Bronchial epithelial cell (primary cell): ENCODE measurements at places on chromosomes 1 and 21. TPM values are rescaled to one million over a fixed set of nuclear protein-coding genes. Genes with fewer than 3 reads are reported as not detected.

DNA sequence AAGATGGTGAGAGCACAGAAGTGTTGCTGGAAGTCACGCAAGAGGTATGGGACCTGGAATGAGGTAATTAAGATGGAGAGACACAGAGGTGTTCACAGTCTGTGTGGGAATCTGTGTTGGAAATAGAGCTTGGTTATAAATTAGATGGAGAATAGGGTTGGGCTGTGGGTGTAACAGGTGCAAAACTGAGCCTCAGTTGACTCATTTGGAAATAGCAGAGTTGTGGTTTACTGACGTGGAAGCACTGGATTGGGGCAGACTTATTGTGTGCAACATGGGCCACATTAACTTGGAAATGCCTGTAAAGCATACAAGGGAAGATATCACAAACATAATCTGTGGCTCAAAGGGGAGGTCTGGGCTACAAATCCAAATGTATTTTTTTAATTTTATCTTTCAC lies 13.0 kb downstream of the CAMSAP2 start:
- no peak for DNase-seq

- DNase-seq = no peak
These were observed 564.4 kb downstream of the MATN1 start for GRCh38 chr1:30159015-30159414.

DNA sequence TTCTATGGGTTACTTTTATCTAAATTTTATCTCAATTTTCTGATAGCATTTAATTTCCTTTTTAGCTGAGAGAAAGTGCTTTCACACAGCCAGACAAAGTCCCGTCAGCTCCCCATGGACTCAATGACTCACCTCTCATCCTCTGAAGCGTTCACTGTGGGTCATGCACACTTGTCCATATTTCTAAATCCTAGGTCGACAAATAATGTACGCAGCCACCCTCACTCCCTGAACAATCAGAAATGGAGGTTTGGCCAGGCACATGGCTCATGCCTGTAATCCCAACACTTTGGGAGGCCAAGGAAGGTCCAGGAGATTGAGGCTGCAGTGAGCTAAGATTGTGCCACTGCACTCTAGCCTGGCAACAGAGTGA lies 42.4 kb upstream of the COA6 start:
- no peak for DNase-seq

GRCh38 chr1:36961062-36961615 lies 73.2 kb downstream of the GRIK3 start:
- no peak for DNase-seq

DNA sequence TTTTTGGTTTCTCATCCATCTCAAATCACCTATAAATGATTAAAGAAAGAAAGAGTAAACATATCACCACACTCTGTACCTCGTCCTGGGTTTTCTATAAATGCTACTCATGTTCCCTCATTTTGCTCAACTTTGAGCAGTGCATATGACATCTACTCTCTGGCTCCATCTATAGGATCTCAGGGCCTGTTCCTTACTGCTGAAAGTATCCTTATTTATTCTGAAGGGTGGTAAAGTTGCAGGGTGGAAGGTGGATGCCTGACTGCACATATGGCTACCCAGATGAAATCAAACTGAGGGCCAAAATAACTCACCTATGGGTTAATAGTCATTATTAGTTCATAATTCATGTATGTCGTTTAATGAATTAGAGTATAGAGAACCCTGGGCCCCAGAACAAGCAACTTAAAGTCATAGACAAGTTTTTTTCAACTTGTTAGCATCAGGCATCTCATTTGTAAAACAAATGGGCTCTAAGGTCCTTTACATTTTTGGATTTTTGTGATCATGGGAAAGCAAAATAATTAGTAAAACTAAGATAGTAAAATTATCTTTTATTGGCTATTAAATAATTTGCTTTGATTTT lies 46.5 kb downstream of the NCF2 start:
- peak; percentile 77 for DNase-seq

- no peak for DNase-seq
These were observed 82.5 kb downstream of the PDE9A start for GRCh38 chr21:42735944-42736343.

DENND2D gene
- total RNA-seq = 23.7 and 24.3 TPM in 2 replicates

DNA sequence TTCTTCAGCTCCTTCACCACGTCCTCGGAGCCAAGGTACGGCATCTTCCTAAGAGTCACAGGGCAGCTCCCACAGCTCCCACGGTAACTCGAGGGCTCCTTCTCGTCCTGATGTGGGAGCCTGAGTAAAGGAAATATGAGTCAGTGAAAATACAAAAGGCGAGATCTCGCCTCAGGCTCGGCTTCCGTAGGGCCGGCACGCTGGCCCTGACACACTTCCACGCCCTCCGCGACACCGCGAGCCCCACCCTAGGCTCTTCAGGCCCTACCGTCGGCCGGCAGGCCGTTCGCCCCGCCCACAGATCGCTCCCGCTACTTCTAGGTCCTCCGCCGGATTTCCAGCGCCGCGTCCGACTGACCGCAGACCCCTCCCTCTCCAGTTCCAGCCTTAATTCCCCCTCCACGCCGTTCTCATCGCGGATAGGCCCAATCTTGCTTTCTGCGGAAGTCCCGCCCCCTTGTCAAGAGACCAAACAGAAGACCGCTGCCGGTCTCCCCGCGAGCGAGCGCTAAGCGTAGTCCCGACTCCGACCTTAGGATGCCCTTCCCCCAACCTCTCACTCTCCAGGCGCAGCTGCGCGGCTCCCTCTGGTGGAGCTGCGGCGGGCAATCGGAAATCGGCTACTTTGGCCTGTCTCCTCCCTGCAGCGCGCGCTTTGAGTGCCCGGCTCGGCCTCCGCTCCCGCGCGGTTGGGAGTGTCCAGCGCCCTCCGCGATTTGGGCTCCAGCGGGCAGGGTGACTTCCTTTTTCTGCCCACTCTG lies at the start of the genes AP4B1 and DCLRE1B:
AP4B1 (minus strand) TSS at position 126 of the 761 bp plus-strand sequence; CDS start at position 44, 82 bp downstream.
DCLRE1B (plus strand) TSS at position 653 of the 761 bp plus-strand sequence. CDS start 261 bp downstream, outside the sequence.
- peak; percentile 98 for DNase-seq

DNA sequence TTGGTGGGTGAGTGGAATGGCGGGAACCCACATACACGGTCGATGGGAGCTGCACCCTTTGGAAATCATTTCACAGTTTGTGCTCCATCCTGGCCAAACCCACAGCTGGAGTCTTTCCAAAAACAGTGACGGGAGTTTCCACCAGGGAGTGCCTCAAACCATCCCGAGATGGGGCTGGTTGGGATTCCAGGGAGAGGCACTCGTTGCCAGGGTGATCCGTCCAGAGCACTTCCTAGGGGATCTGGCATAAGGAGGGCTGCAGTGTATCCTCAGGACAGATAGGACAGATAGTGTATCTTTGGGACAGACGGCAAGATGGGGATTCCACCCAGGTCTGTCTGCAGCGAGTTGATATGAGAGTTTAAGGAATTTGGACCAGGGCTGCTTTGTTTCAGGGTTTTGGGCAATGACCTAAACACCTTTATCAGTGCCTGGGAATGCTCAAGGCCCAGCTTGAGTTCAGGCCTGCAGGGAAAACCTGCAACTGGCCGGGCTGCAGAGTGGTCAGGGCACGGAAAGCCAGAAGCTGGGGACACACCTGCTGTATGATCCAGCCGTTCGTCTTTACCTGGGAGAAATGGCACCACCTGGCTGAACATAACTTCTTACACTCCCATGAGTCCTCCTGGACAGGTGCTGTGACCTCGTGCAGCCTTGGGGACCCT lies 3.4 kb upstream of the POFUT2 start:
- no peak for DNase-seq

CFHR5 gene
- total RNA-seq = not detected in 2 replicates

DNA sequence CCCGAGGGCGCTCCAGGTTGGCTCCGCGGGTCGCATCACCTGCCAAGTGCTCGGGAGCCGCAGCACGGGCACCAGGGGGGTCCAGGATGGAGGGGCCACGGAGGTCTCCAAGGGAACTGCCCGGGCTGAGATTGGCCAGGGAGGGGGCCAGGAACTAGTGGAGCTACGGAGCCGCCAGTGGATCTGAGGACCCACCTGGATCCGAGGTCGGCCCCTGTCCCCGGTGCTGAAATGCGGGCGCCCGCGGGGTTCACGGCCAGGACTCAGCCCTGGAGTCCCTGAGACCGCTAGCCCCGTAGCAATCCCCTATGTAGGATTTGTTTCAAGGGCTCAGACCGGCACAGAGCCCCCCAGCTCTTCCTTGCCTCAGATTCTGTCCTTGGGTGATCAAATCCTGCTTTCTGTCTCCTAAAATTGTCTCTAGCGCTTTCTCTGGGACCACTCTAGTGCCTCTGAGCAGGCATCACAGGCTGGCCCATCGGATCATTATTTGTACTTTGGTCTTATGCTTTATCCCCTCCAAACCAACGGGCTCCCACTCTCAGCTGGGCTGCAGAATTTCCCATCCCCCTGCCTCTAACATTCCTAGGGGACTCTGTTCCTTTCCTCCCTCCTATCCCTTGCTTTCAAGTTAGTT lies 27.3 kb downstream of the KIAA2013 start:
- no peak for DNase-seq

GUCA2A gene
- not detected in 2 replicates for total RNA-seq

AURKAIP1 gene
- total RNA-seq = 93.5 and 128 TPM in 2 replicates

LCK gene
- 0.26 TPM in 1 of 2 replicates, not detected in the other for total RNA-seq

CDK18 gene
- total RNA-seq = 1.8 and 2.2 TPM in 2 replicates

- DNase-seq = peak; percentile 17
These were observed 16.5 kb downstream of the KRTAP19-1 start for GRCh38 chr21:30463713-30464112.

- DNase-seq = no peak
These were observed 49.4 kb upstream of the PARP1 start for GRCh38 chr1:226457307-226457712.

GRCh38 chr1:205633421-205633976 lies 1.7 kb upstream of the ELK4 start:
- peak; percentile 74 for DNase-seq

GRCh38 chr1:117586747-117587498 lies 18.9 kb upstream of the TENT5C start:
- no peak for DNase-seq

- no peak for DNase-seq
These were observed 188.6 kb upstream of the HP1BP3 start for GRCh38 chr1:20975668-20976067.

GRCh38 chr1:150273311-150273710 lies 721 bp downstream of the C1orf54 start:
- DNase-seq = no peak

DNA sequence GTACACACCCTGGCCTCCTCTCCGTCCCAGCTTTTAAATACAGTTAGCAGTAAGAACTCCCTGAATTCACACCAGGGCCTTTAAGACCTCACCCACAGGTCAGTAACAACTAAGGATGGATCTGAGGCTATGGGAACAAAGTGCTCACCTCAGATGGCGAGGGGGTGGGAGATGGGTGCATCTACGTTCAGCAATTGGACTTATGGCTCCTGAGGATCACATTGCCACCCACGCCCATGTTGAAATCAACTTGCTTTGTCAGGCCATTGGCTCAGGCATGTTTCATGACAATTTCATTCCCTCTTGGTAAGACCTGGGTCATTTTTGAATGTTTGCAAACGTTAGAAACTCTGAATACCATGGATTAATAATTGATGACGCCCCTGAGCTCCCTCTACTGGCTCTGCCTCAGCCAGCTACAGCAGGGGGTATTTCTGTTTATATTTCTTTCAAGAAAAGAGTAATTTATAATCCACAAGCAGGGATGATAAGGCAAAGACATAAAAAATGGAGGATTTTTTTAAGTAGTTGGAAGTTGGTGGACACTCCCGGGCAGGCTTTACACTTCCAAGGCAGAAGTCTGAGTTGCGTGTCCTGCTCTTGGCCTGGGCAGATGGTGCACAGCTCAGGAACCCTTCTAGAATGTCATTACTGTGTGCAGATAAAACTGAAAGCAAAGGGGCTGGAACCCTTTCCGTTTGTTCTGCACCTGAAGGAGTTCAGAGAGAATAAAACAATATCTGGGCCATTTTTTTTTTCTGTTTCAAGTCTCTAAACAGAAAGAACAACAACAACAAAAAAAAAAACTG lies 13.7 kb upstream of the LBR start:
- peak; percentile 68 for DNase-seq

DNA sequence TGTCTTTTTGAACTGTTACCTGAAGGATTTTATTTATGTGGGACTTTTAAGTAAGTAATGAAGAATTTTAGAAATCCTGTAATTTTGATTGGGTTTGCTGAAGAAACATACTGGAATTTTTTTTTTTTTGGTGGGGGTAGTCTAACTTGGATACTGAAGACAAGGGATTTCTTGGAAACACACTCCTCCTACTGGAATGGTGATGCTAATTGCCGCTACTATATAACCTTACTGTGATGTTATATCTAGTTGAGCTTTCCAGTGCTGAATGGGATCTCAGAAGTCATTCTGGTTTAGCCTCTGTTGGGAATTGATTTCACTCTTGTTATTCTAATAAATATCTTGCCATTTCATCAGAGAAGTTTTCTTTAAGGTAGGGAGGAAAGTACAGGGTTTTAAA lies 8.4 kb downstream of the PPP2R5A start:
- no peak for DNase-seq

PADI2 gene
- total RNA-seq = 1.0 and 1.3 TPM in 2 replicates

GRCh38 chr1:67052741-67053534 lies 1.0 kb downstream of the SLC35D1 start:
- DNase-seq = peak; percentile 85

AGO1 gene
- 3.9 and 5.2 TPM in 2 replicates for total RNA-seq

PAFAH2 gene
- total RNA-seq = 11.3 and 20.7 TPM in 2 replicates

- peak; percentile 62 for DNase-seq
These were observed 375.7 kb upstream of the CAMK1G start for GRCh38 chr1:209207701-209208286.

DNA sequence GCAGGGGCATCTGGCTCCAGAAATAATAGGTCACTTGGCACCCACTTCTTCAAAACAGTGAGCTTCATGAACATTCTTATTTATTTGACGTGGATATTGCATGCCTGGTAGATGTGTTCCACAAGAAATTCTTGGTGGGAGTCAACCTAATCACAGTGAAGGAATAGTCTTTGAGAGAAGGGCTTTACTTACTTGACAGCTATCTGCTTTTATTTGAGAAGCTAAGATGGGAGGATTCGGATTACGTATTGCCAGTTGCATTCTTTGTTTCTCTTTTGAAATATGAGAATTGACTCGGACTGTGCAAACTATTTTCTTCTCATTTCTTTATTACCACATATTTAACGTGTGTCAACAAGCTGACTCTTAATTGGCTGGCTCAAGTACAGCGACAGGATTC lies 117.2 kb downstream of the FASLG start:
- DNase-seq = peak; percentile 58

DNA sequence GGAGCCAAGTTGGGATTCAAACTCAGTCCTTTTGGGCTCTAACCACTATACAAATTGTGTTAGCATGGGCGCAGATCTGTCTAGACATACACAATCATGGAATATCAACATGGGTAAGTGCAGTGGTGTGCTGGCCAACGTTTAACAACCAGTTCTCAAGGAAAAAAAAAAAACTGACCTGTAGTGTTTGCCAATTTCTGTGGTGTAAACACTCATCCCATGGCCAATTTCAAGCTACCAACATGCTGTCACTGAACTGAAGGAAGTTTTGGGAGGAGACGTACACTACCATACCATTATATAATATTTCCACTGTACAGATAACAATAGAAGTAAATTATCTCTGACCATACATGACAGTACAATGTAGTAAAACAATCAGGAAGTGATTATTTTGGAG lies 3.2 kb downstream of the TCEA3 start:
- DNase-seq = no peak

RCSD1 gene
- under 0.01 and 0.13 TPM in 2 replicates for total RNA-seq

MATN1 gene
- not detected in 2 replicates for total RNA-seq

DNA sequence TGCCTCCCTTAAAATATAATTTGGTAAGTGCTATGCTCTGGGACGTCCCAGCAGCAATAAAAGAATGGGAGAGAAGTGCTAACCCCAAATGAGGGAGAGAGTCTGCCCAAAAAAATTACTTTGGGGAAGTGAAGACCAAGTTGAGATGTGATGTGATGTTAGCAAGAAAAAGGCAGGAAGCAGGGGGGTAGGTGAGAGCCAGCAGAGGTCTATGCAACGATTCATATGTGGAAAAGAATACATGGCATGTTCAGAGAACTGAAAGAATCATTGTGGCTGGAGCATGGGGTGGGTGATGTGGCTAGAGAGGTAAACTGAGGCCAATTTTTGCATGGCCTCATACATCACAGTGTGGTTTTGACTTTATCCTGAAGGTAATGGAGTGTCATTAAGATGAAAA lies 5.6 kb upstream of the CTPS1 start:
- DNase-seq = no peak
